ENCODE measurements at places on chromosomes 11 and 22.

GRCh38 chr11:69661413-69661715, 13.8 kb downstream of the LTO1 start:
- DNase-seq = no peak

DNA sequence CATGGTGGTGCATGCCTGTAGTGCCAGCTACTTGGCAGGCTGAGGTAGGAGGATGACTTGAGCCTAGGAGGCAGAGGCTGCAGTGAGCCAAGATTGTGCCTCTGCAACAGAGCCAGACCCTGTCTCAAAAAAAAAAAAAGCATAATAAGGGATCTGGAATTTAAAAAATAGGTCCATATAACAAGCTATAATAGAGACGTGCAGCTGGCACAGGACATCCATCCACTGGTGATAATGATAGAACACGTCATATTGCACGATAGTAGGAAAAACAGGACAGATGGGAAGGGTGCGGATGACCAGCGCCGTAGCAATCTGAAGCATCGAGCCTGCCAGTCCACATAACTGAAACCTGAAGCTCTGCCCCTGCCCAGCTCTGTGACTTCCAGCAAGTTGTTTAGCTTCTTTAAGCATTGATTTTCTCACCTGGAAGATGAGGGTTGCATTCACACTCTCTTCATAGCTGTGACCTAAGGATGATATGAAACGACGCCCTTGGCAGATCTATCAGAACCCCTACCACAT, 60.3 kb upstream of the PRODH start:
- DNase-seq = no peak

DNA sequence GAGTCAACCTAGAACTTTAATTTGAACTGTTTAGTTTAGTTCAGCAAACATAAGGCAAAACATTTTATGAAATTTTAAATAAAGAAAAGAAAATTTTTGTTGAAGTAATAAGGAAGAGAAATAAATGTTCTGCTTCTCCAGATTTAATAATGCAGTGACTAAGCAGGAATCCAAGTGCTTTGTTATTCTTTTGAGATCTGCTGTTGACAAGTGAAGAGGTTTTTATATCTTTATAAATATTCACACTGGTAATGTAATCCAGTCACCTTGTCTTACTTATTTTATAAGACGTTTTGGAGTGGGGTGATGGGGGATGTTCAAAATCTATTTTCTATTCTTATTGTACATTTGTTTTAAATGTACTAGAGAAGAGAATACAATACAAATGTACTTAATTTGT, 725.9 kb upstream of the CCDC179 start:
- DNase-seq = no peak

DNA sequence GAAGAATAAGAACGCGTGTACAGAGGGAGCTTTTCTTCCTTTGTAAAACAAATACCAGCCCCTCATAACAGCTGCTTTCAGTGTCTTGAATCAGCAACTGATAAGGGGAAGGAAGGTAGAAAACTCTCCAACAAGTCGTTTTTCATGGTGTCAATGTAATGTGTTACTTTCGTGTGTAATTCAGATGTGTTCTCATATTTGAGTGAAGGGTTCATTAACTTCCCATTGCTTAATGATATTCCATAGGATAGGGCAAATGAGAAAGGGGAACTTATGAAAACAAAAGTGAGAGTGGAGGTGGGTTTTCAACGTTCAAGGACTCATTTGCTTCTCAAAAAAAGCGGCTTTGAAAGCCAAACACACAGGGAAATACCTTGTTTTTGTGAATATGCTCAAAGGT, 452.1 kb downstream of the NTM start:
- no peak for DNase-seq

DNA sequence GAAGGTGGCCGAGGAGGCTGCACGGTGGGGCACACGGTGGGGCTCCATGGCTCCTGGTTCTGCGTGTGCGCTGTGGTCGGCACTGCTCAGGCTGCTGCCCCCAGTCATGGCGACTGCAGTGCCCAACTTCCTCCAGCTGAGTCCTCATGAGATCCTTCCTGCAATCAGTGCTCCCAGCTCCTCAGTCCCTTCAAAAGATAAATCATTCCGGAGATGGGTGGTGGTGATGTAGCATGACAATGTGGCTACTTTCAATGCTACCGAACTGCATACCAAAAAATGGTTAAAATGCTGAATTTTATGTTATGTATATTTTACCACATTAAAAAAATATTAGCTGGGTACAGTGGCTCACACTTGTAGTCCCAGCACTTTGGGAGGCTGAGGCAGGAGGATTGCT, 14.1 kb upstream of the VPREB1 start:
- DNase-seq = no peak

GRCh38 chr11:8320076-8320475, 56.4 kb upstream of the LMO1 start:
- DNase-seq = no peak

- DNase-seq = no peak
These were observed 311.7 kb downstream of the TBC1D22A start for GRCh38 chr22:47074105-47074504.

DNA sequence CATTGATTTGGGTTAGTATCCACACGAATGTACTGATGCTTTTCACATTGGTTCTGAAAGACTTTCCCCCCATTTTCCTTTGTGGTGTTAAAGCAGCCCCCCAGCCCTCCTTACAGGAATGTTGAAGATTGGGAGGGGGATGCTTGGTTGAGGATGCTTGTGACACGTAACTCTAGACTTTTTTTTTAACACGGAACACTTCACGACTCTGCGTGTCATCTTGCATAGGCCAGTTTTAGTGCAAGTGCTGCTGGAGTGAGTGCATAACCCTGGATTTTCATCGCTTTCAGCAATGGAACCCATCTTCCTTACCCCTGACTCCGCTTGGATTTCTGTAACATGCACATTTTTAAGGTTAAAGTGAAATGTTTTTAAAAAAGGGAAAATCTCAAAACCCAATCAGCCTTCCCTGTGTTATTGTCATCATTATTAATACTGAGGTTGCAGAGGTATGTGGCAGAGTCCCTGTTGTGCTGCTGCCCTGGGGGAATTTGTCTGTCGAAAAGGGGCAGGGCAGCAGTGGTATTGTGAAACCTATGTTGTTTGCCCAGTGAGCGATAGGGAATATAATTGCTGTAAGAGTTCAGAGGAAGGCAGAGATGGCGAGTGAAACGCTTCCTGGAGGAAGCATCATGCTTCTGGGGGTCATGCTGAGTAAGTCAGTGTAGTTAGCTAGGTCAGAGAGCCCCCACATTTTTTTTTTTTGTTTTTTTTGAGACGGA, 12.1 kb downstream of the CECR2 start:
- no peak for DNase-seq

GRCh38 chr11:57751676-57752253, at the start of gene BTBD18:
BTBD18 (minus strand) TSS chr11:57751819; CDS start chr11:57751188, 631 bp downstream.
- DNase-seq = peak; percentile 69

DNA sequence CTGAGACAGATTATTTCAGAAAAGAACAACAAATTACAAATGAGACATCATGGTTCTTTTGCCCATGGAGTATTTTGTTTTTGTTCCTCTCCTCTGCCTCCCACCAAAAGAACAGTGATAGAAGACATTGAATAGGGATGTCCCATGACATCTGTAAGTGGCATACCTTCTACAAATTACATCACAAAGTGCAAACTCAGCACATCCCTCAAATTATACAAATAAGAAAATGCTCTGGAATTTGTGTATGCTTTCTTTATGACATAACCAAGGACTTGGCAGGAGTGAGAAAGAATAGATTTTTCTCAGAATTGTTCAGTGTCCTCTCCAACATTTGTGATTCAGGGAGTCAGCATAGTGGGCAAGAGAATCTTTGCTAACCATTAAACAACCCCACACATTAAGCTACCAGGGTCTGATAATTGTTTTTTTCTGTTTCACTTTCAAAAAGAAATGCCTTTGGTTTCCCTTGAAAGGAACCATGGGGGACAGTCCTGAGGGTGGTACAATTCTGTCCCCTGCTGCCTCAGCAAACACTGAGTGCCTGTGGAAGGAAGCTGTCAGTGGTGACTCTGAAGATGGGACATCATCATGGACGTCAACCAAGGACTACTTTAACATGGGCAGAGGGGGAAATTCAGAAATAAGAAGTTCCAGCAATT, 430.3 kb downstream of the AASDHPPT start:
- no peak for DNase-seq

DNA sequence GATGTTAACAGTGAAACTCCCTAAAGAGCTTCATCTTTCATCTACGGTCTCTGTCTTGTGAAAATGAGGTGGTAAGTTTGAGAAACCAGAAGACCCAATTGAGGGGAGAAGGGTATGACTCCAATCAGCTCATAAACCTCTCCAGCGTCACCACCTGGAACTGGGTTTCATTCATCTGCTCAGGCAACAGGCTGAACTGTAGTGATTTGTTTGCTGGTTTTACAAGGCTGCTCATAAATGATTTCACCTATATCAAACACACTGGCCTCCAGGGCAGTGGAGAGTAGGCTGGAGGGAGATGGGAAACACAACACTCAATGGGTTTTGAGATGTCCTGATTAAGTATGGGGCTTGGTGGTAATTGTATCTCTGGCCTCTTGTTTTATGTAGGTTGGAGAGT, 79.0 kb downstream of the EFCAB6 start:
- no peak for DNase-seq

GRCh38 chr11:16881766-16882165, 132.4 kb downstream of the PLEKHA7 start:
- DNase-seq = no peak

- no peak for DNase-seq
These were observed 393.2 kb upstream of the TENM4 start for GRCh38 chr11:79834015-79834414.

DNA sequence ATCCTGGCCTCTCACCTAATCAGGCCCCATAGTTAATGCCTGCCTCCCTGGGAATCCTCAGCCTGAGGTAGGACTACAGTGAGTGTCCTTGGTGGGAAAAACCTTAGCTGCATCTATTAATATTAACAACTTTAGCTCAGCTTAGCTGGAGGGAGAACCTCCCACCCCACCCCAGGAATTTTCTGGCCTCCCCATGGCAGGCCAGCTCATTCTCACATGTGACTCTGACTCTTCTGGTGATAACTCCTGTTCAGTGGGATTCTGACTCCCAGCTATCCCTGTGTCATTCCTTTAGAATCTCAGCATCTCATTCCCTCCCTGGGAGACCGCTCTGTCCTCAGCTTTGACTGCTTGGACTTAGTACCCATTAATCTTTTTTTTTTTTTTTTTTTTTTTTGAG, 14.5 kb downstream of the ART5 start:
- peak; percentile 99 for DNase-seq

GRCh38 chr22:44709881-44710392, 7.9 kb downstream of the PRR5 start:
- DNase-seq = no peak

DNA sequence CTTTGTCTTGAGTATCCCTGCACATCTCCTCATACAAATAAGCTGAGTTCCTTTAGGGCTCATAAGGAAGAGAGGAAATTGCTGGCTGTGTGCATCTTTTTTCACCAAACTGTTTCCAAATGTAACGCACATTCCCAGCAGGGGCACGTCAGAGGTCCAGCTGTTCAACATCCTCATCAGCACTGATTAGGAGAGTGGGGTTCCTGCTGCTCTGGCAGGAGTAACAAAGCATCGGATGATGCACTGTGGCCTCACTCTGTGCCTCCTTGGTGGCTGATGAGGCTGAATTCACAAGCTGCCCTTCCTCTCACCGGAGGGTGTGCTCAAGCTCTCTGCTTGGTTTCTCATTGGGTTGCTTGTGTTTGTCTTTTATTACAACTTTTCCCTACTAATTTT, 35.5 kb upstream of the SLC25A1 start:
- no peak for DNase-seq

DNA sequence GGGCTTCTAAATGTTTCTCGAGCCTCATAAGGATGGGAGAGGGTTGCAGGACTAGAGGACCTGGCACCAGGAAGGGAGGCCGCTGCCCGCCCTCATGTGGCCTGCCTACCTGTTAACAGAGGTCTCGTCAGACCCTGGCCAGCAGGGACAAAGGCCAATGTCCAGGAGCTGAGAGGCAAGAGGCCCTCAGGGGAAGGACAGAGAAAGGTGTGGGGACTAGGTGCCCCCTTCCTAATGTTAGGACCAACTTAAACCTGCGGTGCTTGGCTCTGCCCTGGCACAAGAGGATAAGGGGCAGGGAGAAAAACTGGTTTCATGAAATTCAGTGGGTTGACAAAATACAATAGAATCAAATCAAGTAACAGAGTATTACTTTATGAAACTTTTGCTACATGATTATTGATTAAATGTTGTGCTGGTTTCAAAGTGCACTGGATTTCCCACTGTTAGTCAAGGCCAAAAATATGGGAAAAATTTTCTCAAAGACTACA, 20.0 kb upstream of the SYT12 start:
- DNase-seq = no peak

GRCh38 chr22:48867891-48868290, 959.8 kb downstream of the BRD1 start:
- DNase-seq = no peak

- DNase-seq = no peak
These were observed 15.4 kb upstream of the MYOD1 start for GRCh38 chr11:17703951-17704350.

- DNase-seq = no peak
These were observed 17.9 kb downstream of the ARHGEF12 start for GRCh38 chr11:120354068-120354467.

DNA sequence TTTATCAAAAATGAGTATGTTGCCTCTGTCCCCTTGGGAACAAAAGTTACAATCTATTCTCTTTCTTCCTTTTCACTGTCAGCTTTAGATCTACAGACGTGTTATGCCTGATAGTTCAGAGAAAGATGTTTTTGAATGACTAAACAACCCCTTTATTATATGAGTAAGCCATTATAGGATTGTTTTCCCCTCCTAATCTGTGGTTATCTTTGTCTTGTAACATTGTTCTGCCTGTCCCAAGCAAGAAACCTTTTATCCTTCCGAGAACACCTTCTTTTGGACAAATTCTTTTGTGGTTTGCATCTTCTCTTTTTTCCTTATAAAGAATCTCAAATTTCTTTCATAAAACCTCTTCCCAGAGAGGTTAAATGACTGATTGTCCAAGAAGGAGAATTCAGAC, 208.4 kb downstream of the DDX10 start:
- DNase-seq = no peak

- peak; percentile 86 for DNase-seq
These were observed 105.6 kb downstream of the ATXN10 start for GRCh38 chr22:45777046-45777851.

- no peak for DNase-seq
These were observed 64.4 kb downstream of the SGSM3 start for GRCh38 chr22:40434745-40435144.

DNA sequence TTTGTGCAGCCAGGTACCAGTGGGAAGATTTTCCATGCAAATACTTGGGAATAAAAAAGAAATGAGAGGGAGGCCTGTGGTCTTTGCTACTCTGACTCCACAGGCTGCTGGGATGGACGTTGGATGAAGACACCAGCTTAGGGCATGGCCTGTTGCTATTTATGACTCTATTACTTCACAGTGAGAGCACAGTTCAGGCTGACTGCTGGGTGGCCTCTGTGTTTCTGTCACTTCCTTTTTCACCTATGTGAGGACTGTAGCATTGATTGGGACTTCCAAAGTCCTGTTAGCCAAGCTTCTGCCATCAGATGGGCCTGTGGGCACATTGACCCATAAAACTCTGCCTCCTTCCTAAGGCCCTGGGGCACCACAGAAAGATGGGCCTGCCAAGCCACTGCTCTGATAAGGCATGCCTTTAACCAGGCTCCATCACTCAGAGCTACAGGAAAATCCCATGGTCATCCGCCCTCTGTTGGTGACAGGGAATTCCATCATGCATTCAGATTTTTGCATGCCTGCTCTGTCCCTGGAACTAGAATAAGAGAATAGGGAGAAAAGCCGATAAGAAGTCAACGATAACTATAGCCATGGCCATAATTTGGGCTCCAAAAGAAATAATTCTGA, 64.6 kb downstream of the KCNJ1 start:
- peak; percentile 25 for DNase-seq

All from kidney tubule cell (primary cell).